ENCODE measurements at places on chromosomes 11 and 22.

DNA sequence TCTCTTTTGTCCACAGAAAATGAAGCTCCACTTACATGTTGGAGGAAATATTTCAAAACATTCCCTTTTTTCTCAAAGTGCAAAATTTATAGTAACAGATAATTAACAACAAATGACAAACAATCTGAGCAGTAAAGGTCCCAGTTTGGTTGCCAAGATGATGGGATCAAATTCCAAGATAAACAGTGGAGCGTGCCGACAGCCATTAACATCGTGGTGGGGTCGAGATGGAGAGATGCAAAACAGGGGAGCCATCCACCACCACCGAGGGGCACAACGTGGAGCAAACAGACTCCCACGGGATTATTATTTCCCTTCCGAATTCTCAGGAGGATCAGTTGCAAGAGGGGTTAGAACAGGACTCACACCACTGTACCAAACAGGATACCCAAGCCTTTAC lies 17.2 kb downstream of the MPPED2 start:
- no peak for DNase-seq

GRCh38 chr11:7072401-7073028 lies 16.3 kb upstream of the RBMXL2 start:
- DNase-seq: no peak

DNA sequence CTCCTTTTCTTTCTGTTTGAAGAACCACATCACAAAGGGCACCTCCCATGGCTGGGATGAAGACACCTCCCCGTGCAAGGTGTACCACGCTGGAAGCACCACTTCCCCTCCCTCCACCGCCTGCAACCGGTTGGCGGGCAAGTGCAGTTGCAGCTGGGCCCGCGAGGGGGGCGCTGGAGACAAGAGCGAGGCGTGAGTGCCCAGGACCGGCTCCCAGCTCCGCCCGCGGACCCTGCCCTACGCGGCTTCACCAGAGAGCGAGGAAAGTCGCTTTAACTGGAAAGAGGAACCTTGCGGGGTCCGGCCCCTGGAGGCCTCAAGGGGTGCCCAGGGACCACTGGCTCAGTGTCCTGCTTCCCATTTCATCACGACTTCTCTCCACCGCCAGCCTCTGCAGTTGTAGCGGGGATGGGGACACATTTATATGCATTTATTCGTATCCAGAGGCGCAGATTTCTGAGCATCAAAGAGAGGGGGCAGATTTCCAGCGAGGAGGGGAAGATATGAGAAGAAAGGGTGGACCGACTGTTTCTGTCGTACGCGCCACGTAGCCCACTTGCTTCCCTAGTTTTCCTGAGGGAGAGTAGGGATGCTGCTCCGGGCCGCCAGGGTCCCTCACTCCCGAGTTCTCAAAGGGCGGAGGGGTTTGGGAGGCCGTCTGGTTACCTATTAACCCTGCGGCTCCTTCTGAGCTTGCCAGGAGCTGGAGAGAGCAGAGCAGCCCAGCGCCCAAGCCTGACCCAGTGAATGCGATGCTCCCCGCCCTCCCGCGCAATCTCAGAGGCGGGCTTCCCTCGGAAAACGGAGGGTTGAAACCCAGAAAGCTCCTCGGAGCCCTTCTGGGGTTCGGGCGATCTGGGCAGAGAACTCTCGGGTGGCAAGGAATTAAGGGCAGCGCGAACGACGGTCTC lies 3.5 kb downstream of the ESAM start:
- DNase-seq: peak; percentile 39

DNA sequence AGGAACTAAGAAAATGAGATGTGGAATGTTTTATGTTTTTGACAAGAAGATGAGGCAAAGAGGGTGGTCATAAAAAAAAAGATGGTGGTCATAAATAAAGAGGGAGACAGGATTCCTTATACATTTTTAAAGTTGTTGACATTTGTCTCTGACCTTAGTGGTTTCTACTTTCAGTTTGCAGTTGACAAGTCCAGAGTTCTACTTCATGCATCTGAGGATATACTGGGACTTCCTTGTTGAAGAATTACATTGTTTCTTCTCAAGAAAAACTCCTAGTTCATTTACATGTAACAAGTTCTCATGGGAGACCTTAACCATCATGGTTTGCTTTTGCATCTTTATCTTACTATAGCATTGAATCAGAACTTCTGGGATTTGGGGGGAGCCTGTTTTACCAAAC lies 1.2 kb downstream of the OR6X1 start:
- DNase-seq: no peak

DNA sequence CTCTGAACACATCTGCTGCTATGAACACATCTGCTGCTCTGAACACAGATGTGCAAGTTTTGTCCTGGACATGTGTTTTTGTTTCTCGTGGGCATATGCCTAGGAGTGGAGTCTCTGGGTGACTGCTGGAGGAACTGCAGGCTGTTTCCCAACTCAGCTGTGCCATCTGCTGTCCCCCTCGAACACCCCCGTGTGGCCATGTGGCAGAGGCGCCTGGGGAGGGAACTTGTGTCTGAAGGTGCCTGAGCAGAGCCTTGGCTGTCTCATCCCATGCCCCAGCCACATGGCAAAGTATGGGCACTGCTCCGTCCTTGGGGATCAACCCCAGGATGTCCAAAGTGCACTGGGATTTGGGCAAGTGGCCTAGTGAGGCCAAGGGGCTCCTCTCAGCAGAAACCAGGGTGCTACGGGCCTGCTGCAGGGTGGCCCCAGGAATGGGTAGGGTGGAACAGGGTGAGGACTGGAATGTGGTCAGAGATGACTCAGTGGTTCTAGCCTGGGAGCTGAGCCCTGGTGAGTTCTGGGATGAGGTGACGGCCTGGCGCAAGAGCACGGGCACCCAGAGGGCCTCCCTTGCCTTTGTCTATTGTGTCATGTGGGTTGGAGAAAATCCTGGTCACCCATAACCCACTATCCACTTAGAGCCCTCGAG lies 14.7 kb downstream of the GATD1 start:
- peak; percentile 39 for DNase-seq

- no peak for DNase-seq
Observed at GRCh38 chr11:65557280-65558001, 718 bp downstream of the LTBP3 start.

- DNase-seq: no peak
Observed at GRCh38 chr11:94125407-94126115, 3.1 kb upstream of the PANX1 start.

DNA sequence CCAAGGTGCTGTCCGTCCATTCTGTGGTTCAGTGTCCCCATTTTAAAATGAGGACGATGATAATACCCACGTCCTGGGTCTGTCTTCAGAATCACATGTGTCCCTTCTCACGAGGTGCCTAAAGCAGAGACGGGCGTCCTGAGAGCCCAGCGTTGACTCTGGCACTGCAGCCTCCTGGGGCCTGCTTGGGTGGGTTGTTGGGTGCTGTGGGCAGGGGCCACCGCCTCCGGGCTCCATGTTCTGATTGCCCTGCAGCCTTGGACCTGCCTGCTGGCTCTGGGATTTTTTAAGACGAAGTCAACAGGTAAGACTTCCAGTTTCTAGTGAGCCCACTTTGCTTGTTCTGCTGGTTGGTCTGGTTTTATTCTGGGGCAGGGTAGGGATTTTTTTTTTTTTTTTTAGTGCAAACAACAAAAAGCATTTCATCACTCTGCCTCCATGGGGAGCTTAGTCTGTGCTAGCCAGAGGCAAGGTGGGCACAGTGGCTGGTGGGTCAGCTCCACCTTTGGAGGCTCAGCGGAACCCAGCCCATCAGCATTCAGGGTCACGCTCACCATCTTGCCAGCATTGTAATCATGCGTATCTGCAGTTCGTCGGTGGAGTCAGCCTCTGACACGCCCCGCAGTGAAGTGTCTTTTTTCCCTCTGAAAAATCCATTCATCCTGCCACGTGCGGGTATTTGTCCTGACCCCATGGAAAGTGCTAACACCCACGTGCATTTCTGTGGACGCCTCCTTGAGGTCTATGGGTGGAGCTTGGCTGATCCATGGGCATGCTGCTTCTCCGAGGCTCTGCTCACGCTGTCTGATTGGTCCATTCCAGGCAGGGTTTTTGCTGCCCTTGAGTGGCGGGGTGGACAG lies 28.3 kb downstream of the NADSYN1 start:
- no peak for DNase-seq

DNA sequence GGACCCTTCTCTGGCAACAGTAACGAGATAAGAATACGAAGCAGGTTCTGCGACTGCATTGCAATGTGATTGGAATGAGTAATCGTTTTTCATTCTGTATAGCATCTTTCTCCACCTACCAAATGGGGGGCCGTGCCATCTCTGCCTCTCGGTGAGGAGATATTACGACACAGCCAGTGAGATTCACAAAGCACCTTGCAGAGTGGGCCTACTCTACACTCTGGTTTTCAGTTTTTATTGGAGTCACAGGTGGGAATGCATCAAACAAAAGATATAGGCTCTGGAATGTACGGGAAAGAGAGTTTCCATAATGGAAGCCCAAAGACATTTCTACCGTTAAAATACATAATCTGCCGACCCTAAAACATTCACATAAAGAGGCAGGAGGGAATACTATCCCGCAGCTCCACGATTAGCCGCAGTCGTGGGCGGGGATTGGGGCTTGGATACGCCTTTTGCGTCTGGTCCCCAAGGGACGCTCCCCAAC lies 423 bp upstream of the RTN3 start:
- DNase-seq: no peak

- no peak for DNase-seq
Observed at GRCh38 chr11:64447831-64448598, 89.1 kb downstream of the RPS6KA4 start.

GRCh38 chr11:93490996-93491618 lies 52.1 kb downstream of the SMCO4 start:
- no peak for DNase-seq

DNA sequence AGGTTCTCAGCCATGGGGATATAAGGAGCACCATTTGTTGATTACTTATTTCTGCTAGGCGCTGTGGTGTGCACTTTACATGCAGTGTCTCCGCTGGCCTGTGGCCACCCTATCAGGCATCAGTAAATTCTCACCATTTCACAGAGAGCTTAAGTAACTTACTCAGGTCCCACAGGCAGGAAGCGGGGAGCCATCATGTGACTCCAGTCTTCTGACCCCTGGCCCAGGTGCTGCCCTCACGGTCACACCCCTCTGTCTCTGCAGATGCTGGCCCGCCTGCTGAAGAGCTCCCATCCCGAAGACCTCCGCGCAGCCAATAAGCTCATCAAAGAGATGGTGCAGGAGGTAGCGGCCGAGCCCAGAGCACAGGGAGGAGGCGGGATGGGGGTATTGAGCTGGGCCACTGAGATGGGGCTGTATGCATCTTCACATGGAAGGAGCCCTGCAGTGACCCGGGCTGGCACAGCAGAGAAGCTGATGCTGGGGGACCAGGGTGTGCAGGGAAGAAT lies 12.8 kb downstream of the GGA1 start:
- no peak for DNase-seq

GRCh38 chr11:64263947-64264317 lies 12.6 kb downstream of the PLCB3 start:
- no peak for DNase-seq

GRCh38 chr11:107651672-107652071 lies 60.2 kb downstream of the SLN start:
- DNase-seq: no peak

DNA sequence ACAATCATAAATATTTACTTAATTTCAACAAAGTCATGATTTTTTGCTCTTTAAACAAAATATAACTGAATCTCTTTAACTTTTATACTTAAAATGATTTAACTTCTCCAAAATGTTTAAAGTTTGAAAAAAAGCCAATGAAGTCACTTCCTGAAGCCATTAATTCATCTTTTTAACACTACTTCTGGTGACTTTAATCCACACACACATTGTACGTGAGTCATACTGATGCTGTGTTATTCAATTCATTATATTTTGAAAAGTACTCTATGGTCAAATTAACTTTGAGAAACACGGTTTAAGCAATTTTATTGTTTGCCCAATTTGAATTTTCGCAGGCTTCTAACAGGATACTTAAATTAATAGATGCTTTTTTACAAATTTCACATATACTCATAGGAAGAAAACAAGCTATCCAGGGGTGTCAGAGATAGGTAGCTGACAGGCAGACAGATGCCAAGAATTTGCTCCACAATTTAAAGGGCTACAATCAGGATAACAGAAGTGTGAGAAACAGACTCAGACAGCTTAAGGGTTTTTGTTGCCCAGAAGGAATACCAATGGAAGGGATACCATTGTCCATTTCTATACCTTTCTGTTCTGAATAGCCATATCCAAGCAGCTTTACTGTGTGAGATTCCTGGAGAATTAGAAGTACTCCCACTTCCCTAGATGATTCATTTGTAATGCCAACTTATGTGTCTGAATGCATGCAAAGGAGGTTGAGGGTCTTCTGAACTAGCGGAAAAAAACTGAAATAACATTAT lies 118.4 kb downstream of the RBFOX2 start:
- no peak for DNase-seq

DNA sequence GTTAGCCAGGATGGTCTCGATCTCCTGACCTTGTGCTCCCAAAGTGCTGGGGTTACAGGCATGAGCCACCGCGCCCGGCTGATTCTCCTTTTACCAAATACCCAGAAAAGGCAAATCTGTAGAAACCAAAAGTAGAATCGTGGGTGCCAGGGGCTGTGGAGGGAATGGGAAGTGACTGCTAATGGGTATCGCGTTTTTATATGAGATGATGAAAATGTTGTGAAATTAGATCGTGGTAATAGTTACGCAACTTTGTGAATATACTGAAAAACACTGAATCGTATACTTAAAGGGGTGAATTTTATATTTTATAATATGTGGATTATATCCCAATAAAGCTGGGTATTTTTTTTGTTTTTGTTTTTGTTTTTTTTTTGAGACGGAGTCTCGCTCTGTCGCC lies 48.2 kb upstream of the CREB3L1 start:
- no peak for DNase-seq

- no peak for DNase-seq
Observed at GRCh38 chr11:16178273-16178672, 178.1 kb downstream of the SOX6 start.

DNA sequence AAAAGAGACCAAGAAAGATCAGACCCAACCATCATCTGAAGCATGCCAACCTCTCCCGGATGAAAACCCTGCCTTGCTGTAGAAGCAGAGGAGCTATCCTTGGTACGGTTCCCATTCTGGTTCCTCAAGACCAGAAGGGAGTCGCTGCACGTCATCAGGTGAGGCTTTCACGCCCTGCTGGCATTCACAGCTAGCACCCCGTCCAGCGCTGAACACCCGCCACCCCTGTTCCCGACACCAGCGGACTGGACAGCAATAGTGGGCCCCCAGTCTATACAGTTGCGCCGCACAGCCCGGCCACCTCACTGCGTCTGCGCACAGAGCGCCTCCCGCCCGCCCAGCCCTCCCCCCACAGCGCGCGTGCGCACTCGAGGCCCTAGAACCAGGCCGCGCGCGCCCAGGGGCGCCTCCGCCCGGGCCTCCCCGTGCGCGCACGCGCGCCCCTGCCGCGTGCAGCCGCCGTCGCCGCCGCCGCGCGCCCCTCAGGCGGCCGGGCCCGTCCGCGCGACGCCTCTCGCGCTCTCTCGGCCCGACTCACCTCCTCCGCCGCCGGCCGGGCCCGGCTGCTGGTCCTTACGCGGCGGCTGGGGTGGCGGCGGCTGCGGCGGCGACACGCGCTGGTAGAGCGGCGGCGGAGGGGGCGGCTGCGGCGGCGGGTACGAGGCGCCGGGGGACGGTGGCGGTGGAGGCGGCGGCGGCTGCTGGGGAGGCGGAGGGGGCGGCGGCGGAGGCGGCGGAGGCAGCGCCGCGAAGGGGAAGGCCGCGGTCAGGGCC lies 706 bp downstream of the SF1 start:
- DNase-seq: peak; percentile 48
